ENCODE measurements at places on chromosomes 5 and 9.

DNA sequence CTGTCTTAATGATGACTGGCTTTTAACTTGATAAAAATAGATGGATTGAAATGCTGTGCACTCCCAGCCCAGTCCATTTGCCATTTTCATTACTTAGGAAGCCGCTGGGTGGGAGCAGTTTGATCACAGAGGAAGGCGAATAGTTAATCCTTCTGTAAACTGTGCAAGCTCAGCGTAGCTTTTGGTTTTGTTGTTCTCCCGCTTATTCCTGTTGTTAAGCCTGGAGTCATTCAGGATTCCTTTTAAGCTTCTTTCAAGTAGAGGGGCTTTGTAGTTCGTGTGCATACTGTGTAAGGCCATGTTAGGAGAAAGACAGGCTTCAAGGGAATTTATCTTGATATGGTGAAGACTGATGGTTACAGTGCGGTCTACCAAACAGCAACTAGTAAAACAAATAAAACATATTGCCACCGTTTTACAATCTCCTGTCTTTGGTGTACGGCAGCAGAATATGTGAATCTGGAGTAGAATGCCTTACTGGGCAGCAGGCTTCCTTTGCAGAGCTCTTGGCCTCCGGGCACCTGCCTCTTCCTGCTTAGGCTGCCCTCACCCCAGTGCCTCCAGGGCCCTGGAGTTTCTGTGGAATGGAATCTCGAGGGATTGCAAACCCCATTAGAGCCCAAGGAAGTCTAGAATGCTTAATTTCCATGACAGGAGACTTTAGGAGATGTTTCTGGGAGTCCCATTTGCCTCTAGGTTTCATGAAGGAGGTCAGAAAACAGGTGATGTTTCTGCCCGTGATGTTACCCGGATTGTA lies 141.4 kb downstream of the TRIO start:
- DNase-seq: no peak

DNA sequence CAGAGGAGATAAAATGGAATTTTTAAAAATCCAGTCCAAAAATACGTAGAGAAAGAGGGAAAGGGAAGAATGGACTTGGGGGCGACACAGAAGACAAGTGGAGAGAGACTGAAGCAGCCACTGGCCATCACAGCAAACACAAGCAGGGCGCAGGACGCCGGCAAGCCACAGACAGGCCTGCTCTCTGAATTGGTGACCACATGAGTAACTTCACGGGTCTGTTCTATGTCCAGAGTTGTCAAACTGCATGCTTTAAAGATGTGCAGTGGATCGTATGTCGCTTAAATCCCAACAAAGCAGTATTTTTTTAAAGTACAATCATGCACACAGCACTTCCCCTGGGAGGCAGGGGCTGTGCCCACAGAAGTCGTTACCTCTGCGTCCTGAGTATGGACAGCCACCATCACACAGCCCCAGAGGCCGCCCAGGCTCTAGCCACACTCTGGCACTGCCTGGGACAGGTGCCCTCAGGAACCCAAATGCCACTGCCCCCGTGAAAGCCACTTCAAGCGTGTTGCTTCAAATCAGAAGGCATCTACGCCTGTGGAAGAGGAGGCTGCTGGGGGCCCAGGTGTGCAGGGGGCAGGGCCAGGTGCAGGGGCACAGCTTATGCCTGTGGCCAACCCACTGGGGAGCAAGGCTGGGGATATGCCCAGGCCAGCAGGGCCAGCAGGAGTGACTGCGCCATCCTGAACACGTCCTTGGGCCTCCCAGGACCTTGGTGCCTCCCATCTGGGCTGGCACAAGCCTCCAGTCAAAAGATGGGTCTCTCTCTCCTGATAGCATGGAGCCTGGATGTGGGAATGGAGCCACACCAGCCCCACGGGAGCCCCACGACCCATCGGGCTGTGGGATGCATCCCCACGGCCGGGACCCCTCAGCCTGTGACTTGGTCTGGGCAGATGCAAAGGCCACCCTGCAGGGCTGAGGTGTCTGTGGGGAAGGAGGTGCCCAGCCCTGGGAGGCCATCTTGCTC lies 5.9 kb upstream of the LRRC14B start:
- DNase-seq: no peak

GRCh38 chr5:159775890-159776289 lies 140.4 kb upstream of the ADRA1B start:
- DNase-seq: no peak

- no peak for DNase-seq
Measured at GRCh38 chr9:25990376-25990775, 312.1 kb upstream of the TUSC1 start.

GRCh38 chr9:89953824-89954615 lies 349.2 kb downstream of the GADD45G start:
- DNase-seq: no peak

- no peak for DNase-seq
Measured at GRCh38 chr9:95005278-95006143, 279.0 kb downstream of the AOPEP start.

- DNase-seq: no peak
Measured at GRCh38 chr9:95766906-95767305, 108.6 kb upstream of the ERCC6L2 start.

- peak; percentile 12 for DNase-seq
Measured at GRCh38 chr9:1837453-1838084, 177.6 kb upstream of the SMARCA2 start.

GRCh38 chr5:144247131-144247530 lies 76.5 kb downstream of the KCTD16 start:
- peak; percentile 35 for DNase-seq

DNA sequence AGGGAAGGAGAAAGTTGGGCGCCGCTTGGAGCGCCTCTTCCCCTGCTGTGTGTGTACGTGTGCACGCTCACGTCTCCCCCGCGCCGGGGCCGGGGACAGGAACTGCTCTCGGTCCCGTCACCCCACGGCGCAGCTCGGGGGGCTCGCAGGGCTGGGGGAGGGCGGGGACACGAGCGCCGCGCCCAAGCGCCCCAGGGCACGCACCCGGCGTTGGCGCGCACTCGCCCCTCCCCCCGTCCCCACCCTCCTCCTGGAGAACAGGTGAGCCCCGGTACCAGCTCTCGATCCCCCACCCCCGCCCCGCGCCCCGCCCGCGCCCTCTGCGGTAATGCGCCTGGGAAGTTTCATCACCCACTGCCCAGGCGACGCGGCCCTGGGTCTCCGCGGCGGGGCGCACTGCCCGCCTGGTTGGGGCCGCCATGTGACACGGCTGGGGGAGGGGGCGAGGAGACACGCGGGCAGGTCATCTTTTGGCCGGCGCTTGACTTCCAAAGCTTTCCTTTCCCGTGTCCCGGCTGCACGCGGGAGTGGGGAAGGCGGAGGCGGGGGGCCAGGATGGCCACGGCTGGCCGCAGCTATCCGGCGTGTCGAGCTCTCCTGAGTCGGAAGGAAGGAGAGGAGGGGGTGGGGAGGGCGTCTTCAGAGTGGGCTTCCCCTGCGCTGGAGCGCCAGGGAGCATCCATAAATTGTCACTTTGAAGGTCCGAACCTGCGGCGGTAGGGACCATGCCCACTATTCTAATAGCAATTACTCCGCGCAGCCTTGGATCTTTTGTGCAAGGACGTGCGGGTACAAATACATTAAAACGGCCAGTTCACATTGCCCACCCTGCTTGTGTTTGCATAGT lies 1.5 kb upstream of the STC2 start:
- no peak for DNase-seq

- no peak for DNase-seq
Measured at GRCh38 chr5:112737070-112737462, 619 bp upstream of the APC start.

DNA sequence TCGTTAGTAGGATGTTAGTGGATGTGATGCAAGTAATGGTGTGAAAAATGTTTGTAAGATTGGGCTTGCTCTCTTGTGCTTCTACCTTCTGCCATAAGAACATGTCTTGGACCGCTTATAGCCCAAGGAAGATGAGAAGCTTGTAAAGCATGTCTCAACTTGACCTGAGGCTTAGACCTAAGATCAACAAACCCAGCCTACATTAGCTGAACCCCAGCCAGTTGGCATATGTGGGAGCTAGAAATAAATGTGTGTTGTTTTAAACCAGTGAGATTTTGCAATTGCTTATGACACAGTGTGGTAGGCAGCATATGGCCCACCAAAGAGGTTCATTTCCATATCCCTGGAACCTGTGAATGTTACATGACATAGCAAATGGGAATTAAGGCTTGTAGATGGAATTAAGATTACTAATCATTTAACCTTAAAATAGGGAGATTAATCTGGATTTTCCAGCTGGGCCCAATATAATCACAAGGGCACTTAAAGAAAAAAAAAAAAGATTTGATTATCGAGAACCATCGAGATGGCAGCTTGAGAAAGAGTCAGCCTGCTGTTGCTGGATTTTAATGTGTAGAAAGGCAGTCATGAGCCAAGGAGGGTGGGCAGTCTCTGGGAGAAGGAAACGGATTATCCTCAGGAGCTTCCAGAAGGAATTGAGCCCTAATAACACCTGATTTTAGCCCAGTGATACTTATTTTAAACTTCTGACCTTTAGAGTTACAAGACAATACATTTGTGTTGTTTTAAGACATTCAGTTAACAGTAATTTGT lies 27.3 kb upstream of the EDIL3 start:
- no peak for DNase-seq

GRCh38 chr9:72564479-72565281 lies 43.3 kb downstream of the TMC1 start:
- DNase-seq: no peak

DNA sequence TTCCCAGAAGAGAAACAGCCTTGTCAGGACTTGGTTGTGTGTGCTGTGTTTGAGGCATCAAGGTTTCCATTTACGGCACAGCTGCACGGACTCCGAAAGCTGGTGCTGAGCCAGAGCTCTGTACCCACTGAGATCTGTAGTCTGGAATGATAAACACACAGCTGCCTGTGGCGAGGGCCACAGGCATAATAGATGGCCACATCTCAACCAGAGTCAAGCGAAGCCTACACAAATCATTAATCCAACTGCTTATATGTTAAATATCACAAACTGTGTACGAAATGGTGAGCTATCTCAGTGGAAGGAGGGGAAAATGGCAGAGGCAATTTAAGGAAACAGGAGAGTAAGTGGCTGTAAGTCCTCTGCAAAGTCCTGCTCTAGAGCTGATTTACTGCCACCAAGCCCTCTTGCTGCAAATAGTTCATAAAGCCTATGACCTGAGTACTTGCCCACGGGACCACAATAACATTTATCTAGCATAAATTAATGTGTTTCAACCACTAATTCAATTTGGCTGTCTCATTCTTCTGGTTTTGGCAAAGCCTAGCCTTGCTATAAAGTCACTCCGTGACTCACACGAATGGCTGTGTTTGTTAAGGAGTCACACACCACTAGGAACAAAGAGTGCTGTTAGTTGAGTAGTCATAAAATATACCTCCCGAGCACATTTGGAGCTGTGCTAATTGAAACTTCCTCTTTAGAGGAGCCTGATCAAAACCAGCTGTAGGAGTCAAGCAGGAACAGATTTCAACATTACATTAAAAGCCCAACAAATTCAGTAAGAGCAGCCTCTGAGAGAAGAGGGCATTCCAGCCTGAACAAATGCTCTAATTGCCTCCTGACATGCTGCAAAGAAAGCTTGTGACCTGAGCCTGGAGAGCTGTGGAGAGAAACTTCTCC lies 738.6 kb upstream of the ZNF608 start:
- peak; percentile 99 for DNase-seq

DNA sequence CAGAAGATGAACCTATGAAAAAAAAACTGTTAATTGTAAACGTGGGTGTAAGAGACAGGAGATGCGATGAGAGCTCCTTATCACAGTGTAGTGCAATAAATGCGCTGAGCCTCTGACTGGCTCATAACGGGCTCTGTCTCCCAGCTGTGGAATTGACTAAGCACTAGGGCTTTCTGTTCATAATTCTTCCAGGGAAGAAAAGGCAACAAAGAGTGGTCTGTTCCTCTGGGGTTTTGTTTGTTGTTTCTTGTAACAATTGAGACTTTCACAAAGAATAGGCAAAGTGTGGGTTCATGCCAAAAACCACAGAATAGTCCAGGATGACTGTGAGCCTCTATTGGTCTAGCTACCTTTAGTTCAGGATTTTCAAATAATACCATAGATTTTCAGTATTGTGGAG lies 39.4 kb downstream of the UBE2QL1 start:
- peak; percentile 68 for DNase-seq

GRCh38 chr9:116153765-116154333 lies at the start of gene PAPPA:
TSS of gene PAPPA (plus strand) at chr9:116153791. CDS start at chr9:116154173, 382 bp downstream.
- DNase-seq: no peak

DNA sequence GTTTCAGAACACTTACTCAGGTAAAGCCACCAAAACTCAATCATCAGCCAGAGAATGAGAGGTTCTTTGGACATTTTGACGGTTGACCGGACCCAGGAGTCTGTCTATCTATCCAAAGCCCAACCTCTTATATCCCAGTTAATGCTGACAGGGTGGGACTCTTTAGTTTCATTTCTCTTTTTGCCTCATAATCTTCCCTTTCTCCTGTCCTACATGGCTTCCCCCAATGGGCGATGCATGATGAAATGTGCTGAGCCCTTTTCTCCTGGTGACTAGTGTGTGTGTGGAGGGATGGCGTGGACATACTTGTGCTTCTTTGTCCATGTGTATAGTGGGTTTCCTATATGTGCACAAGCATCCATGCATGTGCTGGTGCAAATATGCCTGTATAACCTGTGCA lies at the start of gene TIMD4:
Gene TIMD4, minus strand, starts transcription at position 102 of the 400 bp plus-strand sequence. Its CDS starts 28 bp downstream, at position 74.
- no peak for DNase-seq

- DNase-seq: no peak
Measured at GRCh38 chr5:133400831-133401351, 211.4 kb downstream of the FSTL4 start.

DNA sequence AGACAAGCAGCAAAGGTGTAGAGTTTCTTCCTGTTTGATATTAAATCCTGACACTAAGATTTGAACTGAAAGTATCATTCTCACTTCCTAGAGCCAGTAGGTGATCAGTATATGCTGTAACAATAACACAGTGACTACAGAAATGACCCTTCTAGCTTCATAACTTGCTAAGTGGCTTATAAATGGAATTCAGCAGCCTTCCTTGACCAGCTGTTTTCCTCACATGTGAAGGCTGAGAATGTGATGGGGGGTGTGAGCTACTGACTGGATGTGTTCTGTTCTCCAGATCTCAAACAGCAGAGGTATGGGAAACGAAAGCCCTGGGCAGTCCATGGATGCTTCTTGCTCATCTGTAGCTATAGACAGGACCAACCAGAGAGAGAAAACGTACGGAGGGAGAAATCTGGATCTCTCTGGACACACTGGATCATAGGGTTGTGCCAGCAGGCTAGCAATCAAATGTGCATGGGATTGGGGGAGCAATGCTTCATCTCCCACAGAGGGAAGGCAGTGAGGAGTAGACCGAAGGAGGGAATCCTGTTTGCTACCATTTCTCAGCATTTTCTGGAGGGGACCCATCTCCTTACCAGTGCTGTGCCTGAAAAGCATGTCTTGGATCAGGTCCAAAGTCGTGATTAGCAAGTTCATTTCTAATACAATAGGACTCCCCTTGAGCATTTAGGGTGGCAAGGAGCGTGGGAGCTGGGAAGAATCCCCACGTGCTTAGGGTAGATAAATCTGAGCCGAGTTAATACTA lies 39.4 kb downstream of the TNFAIP8 start:
- no peak for DNase-seq

GRCh38 chr5:5296051-5296450 lies 126.4 kb upstream of the ICE1 start:
- no peak for DNase-seq

DNA sequence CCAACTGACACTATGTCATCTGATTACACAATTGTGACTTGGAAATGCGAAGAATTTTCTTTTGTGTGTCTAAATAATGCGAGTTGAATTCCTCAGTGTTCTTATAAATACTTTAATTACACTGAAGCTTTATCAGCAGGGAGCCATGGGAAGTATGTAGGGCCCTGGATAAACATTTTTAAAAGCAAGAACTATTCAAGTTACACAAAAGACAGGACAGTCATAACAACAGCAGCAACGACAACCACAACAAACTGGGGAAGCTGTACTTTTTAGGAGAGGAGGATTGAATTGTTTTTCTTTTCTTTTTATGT lies 250.3 kb upstream of the ZNF608 start:
- DNase-seq: no peak

GRCh38 chr5:39854771-39855410 lies 430.1 kb upstream of the DAB2 start:
- DNase-seq: no peak

Measured in foreskin melanocyte (primary cell).